T-helper 9 cell (primary cell): ENCODE measurements at places on chromosomes 5 and 9.
A peak's percentile ranks its signal among the peaks of the same experiment; 100 is the strongest.

GRCh38 chr9:125763394-125763801 is 16.2 kb downstream of the PBX3 start:
- no peak for DNase-seq

DNA sequence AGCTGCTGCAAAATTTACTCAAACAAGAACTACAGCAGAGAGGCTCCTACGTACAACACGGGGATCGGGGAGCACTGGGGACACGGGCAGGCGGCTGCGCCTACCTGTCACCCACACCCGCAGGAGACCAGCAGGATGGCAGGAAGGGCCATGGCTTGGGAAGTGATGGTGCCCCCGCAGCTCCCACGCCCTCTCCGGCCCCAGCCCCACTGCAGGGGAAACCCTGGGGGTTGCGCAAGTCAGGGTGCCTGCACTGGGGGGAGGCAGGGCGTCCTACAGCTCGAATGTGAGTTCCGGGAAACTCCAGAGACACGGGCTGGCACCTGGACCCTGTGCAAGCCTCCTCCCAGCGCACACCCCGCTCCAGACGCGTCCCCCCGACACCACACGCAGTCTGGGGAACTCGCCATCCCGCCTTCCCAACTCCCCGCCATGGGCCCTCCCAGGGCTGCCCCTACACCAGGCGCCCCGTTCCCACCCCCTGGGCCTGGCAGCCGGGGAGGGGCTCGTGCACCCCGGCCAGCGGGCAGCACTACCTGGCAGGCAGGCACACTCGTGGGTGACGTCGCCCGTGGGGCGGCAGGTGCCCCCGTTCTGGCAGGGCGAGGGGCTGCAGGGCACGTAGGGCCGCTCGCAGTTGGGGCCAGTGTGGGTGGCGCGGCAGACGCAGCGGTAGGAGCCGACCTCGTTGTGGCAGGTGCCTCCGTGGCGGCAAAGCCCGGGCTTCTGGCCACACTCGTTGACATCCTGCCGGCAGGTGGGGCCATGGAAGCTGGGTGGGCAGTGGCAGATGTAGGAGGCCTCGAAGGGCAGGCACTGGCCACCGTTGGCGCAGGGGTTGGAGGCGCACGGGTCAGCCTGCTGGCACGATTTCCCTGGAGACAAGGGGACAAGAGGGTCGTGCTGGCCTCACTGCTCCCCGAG is 23.3 kb downstream of the NOTCH1 start:
- DNase-seq, result no peak

DNA sequence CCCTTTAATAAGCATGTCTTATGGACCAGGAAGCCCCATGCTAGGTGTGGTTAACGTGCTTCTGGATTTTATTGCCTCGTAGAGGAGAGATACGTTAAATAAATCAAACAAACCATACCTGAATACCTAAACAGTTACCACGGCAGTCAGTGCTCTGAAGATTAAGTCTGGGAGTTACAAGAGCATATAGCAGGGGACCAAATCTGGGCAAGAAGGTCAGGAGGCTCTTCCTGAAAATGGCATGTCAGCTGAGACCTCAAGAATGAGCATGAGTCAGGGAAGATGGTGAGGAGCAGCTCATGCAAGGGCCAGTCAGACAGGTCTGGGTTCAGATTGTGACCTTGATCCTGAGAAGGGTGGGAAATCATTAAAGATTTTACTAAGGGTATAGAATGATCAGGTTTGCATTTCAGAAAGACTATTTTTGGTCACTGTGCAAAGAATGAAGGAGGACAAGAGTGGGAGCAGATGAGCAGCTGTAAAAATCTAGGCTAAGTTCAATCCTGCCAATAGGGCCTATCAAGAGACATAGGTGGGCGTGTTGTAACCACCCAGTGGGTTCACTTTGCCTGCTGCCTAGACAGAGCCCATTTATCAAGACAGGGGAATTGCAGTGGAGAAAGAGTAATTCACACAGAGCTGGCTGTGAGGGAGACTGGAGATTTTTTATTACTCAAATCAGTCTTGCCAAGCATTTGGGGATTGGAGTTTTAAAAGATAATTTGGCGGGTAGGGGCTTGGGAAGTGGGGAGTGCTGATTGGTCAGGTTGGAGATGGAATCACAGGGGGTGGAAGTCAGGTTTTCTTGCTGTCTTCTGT is 4.8 kb upstream of the ZNF366 start:
- no peak for DNase-seq

- peak; percentile 73 for DNase-seq
Measured at GRCh38 chr5:135398855-135399793, at the start of gene MACROH2A1. Gene MACROH2A1 (minus strand): TSS chr5:135399231. CDS start chr5:135389093, 10,138 bp downstream.

- no peak for DNase-seq
Measured at GRCh38 chr5:155732587-155733376, 594.2 kb upstream of the SGCD start.

GRCh38 chr5:164256954-164257353 is 751.5 kb downstream of the MAT2B start:
- no peak for DNase-seq

DNA sequence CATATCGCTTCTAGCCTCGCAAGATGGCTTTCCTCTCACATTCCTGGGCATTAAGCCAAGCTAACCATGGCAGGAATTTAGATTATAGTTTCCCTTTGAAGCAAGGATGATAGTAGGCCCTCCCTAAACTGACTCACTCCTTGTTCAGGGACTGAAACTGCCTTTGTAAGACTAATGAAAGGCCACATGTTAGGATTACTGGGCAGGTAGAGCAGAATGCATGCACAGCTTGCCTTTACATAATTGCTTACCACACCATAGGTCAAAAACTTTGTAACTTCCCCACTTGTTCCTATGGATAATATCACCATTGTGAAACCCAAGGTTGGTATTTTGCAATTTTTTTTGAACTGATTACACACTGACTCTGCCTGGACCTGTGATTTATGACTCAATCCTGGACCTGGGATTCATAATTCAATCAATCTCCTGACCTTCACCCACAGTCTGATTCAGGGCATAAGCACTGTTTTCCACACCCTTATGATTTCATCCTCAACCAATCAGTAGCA is 41.0 kb upstream of the PRDM9 start:
- DNase-seq, result no peak

DNA sequence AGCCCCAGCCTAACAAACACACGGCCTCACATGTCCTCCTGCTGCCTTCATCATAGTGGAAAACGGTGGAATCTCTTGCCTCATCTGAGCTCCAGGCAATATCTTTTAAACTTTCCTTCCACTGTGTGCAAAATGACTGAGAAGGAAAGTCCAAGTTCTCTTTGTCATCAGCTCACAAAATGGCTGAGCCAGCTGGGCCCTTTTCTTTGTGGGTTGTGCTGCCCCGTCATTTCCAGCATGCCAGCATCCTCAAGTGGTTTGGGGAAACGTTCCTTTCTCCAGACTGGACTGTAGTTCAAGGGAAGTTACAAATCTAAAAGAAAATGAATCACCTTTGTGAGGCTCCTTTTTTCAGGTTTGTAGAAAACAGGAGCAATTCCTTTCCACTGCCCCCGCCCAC is 171.1 kb upstream of the FSTL4 start:
- no peak for DNase-seq

GRCh38 chr5:13957032-13957645 is 12.7 kb upstream of the DNAH5 start:
- DNase-seq, result no peak

DNA sequence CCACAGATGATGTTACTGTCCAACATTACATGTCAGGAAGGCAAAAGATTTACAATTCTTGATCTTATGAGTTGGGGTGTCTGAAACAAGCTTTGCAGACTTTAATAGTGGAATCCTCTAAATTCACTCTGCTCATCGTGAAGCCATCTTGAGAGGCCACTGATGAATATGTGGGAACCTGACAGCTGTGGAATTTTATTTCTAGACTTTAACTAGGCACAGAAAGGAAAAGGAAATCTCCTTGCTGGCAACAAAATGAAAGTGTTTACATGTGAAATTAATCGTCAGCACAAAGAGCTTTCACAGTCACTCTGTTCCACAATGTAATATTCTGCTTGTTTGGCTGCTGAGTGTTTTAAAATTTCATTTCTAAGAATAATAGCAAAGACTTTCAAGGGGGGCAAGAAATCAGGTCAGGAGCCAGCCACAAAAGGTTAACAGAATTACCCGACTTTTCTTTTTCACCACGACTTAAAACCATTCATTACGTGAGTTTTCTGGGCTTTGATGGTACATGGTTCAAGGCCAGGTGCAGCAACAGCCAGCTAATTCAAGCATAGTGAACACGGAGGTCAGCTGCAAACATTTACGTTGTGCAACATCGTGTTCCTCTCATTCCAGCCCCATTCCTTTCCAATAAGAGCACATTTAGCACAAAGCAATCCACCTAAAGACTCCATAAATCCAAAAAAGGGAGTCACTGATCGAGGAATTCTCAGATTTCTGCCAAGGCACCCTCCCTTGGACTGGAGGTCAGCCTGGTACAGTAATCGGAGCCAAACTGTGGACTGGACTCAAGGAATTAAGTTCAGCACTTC is 14.6 kb downstream of the NREP start:
- DNase-seq, result no peak

DNA sequence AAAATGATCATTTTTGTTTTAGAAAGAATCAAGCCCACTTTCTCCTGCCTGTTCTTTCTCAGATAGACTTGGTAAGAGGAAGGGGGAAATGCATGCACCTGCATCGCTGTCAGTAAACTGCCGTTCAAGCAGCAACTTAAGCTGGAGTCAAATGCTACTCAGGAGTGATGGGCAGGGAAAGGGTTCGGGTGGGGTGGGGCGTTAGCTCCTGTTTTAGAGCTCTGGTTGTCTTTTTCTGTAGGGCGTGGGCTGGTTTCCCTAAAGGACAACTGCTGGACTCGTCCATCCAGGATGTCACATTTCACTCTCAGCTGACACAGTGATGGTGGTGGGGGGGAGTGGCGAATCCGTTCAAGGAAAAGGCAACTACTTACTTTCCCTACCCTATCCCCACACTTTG is 75.0 kb downstream of the NDFIP1 start:
- no peak for DNase-seq

- no peak for DNase-seq
Measured at GRCh38 chr9:130156672-130157071, 15.5 kb upstream of the NCS1 start.

GRCh38 chr5:20347334-20347733 is 359.3 kb upstream of the CDH18 start:
- no peak for DNase-seq

DNA sequence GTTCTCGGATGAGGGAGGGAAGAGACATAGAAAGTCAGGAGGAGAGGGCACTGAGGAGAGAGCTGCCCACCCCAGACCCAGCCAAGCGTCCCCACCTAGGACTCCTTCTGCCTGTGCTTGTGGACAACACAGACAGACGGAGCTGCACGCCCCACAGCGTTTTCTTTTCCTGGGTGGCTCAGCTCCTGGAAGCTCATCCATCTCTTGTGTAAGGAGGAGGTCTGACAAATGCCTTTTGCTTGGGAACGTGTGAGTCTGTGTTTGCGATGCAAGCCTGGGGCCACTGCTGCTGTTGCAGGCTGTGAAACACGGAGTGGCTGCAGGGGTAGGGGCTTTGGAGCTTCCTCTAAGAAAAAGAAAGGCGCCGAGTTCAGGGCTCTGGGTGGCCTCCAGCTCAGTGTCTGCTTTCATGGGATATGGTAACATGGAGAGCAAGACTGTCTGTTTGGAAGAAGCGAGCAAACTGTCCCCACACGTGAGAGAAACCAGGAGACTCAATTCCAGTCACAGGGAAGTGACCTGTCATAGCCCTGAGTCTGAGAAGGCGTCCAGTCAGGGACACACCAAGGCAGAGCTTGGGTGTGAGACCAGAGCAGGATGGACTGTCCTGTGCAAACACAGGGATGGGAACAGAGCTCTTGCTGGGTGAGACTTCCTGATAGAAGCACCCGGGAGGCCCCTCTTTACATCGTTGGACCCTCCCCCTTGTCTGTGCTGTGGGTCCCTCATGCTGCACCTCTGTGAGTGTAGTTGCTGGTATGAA is 42.7 kb downstream of the GADD45G start:
- DNase-seq, result no peak

DNA sequence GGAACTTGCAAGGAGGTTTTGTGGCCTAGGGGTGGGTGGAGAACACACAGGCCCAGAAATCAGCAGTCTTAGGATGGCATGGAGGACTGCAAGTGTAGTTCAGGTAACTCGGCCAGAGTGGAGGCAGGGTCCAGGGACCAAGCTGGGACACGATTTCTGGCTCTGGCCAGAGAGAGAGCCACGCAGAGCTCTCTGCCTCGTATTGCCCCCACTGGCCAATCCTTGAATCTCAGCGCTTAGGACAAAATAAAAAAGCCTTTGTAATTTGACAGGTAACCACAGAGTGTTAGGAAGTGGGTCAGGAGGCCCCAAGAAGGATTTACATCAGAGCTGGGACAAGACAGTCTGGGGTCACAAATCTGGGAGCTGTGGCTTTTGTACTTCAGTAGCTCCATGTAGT is 11.7 kb downstream of the MAP3K1 start:
- no peak for DNase-seq

DNA sequence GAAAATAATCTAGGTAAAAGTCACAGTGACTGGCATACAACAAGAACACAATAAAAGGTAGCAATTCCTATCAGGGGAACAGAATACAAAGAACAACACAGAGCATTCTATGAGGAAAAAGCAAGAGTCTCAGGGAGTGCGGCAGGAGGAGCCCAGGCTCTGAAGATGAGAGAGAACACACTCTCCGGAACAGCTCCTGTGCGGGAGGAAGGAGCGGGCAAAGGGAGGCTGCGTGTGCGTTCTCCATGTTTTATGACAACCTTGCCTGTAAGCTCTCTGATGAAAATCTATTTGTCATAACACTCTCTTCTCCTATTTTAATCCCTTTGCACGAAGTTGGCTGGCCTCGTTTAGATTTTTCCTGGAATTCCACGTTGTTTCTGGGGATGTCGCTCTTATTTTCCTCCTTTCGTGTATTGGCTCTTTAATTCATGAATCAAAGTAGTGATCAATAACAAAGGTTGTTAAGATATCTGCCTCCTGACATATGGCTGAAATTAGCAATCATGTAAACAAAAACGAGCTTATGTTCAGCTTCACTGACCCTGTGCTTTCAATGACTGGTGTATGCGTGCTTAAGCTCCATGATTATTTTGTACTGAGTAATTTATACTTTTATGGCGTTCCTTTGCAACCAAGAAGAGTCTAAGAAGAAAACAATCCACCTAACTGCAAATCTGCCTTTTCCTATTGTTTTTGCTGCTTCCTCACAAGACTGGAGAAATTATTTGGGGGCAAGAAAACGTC is 109.5 kb downstream of the MYO10 start:
- DNase-seq, result no peak

GRCh38 chr9:13279284-13280141 is at the start of gene MPDZ:
Gene MPDZ (minus strand): TSS chr9:13279692. CDS start chr9:13250315, 29,377 bp downstream.
- DNase-seq, result no peak

DNA sequence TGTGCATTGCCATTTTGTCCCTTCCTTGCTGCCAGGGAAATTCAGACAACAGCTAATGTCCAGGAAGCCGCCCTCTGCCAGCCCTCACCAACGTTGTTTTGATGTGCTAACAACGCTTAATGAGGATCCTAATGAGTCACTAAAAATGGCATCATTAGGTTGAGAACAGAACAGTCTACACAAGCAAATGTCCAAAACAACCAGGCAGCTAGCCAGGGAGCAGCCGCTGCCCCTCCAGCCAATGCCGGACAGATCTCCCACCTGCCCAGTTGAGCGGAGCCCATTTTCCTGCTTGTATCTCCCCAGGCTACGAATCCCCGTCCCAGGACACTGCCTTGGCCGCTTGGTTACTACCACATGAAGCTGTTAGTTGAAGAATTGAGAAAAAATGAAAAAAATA is 40.4 kb upstream of the UNC5A start:
- no peak for DNase-seq
